ENCODE measurements at places on chromosomes 6 and 20. TPM values are rescaled to one million over a fixed set of nuclear protein-coding genes. Genes with fewer than 3 reads are reported as not detected.

DNA sequence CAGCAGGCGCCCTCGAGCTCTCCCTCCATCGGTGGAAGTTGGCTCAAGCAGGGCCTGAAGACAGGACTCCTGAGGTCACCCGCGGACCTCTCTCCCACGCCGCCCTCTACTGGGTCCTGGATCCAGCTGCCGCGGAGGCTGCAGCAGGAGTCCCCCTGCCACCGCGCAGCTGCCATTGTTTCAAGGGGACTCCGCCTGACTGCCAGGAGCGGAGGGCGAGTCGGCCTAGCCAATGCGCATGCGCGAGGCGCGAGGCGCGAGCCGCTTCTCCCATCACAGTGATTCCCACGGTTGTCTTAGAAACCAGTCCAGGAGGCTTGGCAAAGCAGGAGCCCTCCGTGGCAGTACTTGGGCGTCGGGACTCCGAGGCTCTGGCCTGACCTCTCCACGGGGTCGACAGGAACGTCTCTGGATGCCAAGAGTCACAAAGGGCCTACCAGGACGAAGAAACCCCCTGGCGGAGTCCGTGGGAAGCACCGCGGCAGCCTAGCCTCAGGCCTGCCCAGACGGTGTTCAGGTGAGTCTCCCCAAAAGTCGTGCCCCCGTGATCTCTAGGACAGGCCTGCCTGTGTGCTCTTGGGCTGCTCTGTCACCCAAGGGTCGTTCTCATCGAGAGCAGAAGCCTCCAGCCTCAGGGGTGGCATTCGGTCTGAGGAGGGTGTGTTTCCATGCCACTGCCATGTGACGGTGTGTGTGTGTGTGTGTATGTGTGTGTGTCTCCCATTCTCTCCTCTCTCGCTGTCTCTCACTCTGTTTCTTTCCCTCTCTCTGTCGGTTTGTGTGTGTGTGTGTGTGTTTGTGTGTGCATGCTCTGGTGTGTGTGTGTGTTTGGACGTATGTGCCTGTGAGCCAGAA is 290.6 kb upstream of the ZNF337 start:
- DNase-seq = peak; percentile 50

DNA sequence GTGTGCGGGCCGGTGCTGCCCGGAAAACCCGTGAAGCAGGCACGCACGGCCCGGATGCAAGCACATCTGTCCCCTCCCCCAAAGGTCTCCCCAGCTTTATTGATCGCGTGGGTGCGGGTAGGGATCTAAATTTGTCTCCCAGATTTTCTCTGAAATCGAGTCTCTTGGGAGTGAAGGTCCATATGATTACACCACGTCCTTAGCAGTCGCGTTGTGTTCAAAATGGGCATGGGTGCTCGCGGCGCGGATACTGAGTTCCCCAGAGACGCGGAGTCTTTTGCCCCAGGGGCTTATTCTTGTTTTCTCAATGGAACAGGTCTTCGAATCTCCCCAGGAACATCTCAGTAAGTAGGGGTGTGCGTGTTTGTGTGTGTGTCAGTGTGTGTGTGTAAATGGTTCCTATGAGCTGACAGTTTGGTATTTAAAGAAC is 2.8 kb upstream of the ZNF292 start:
- no peak for DNase-seq

DNA sequence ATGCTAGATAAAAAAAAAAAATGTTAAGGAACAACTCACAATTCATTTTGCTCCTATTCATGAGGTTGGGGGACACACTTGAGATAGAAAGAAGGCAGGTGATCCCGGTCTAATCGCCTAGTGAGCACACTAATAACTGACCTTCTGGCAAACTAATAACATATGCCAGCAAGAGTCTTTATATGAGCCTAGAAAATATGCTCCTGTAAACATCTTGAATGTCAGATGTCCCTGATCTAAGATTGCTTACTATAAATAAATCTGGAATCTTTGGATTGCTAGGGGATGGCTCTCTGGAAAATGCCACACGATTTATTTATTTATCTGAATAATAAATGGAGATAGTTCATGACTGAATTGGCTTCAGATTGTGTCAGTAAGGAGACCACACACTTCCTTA is 821.9 kb downstream of the GRIK2 start:
- DNase-seq = no peak

DNA sequence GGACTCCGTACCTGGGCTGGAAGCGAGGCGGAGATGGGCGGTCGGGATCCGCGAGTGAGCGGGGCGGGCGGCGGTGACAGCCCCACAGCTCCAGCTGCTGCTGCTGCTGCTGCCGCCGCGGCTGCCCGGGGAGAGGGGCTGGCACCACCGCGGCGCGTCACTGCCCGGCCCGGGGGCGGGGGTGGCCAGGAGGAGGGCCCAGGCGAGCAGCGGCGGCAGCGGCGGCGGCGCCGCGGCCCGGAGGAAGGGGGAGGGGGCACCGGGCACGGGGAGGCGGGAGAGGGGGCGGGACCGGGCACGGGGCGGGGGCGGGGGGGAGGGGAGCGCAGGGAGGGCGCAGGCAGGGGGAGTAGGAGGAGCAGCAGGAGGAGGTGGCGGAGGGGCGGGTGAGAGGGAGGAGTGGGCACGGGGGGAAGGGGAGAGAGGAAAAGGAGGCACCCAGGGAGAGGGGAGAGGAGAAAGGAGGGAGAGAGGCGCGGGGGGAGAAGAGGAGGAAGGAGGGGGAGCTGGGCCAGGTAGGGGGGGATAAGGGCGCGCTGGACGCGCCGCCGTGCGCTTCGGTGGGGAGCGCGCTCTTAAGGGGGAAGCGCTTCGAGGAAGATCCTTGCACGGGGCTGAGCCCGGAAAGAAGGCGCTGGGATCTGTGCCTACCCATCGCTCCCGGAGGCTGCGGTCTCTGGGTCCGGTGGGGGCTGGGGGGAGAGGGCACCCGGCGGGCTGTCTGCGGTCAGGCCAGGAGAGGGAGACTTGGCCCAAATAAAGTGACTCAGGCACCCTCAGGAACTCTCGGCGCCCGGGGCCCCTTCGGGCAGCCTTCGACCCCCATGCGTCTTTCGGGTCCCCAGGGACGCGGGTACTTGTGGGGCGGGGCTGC is 101.5 kb downstream of the NOL4L start:
- peak; percentile 94 for DNase-seq

DNA sequence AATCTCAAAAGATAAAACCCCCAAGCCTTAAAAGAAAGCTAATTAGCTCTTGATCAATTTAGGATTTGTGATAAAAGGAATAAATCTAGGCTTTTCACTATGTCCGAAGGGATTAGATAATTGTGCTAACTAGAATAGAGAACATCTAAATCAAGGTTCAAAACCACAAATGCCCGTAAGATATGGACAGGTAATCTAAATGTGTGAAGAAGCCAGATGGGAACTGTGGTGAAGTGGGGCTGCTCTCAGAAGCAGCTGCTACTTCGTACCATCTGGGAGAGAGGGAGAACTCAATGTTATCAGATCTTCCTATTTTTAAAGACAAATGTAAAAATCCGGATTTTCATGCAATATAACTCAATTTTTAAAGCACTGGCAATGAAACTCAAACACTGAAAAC is 44.2 kb downstream of the NCOA6 start:
- no peak for DNase-seq

GRCh38 chr6:99073223-99073622 is 125.5 kb upstream of the FBXL4 start:
- DNase-seq = no peak

- DNase-seq = no peak
Observed at GRCh38 chr6:74066168-74066871, 370.3 kb downstream of the CD109 start.

GRCh38 chr6:6629402-6629801 is 40.9 kb downstream of the LY86 start:
- no peak for DNase-seq

- no peak for DNase-seq
Observed at GRCh38 chr20:47612670-47613069, 111.0 kb downstream of the NCOA3 start.

- peak; percentile 73 for DNase-seq
Observed at GRCh38 chr6:165850434-165851019, 187.5 kb upstream of the PDE10A start.

DNA sequence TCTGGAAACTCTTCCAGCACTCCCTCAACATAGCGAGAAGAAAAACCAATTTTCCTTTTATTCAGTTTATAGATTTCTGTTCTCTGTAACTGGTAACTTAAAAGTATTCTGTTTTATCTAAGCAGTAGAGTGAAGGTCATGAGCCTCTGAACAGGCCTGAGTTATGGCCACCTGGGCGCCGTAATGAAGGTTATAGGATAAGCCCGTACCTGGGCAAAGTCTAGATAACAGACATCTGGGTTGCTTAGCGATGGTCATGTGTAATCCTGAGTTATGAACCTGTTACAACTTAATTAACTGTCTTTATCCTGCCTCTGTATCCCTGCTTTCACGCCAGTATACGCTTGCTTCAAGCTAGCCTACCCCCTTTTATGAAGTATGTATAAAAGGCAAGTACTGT is 13.0 kb upstream of the FAM217A start:
- DNase-seq = peak; percentile 69

GRCh38 chr20:11686820-11687543 is 230.7 kb upstream of the BTBD3 start:
- DNase-seq = peak; percentile 78

- no peak for DNase-seq
Observed at GRCh38 chr6:138160329-138161087, 1.2 kb upstream of the ARFGEF3 start.

DNA sequence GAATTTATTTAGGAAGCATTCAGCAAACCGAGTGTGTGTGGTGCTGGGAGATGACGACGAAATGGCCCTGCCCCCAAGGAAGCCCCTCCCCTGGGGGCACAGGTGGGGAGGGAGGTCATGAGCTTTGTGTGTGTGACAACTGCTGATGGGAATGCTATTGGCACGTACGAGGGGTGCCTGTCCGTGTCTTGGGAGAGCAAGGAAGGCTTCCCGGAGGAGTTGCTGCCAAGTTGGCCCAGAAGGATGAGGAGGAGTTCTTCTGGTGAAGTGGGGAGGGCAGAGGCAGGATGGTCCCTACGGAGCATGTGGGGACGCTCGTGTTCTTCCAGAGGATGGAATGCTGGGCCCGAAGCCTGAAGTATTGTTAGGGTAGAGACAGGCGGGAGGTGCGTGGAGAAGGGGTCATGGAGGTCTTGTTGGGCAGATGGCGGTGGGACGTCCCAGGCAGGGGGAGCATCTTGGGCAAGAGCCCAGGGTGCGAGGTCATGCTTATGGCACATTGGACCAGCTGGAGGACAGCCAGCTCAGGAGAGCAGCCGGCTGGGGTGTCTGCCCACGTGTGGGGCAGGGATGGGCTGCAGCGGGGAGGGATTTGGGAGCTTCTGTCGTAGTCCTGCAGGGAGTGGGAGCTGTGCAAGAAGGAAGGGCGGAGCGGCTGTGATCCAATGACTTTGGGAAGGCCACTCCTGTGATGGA is 46.1 kb downstream of the SYNJ2 start:
- DNase-seq = no peak

SCAF8 gene
- 8.3 TPM for polyA plus RNA-seq

EPPIN gene
- polyA plus RNA-seq = not detected

DNA sequence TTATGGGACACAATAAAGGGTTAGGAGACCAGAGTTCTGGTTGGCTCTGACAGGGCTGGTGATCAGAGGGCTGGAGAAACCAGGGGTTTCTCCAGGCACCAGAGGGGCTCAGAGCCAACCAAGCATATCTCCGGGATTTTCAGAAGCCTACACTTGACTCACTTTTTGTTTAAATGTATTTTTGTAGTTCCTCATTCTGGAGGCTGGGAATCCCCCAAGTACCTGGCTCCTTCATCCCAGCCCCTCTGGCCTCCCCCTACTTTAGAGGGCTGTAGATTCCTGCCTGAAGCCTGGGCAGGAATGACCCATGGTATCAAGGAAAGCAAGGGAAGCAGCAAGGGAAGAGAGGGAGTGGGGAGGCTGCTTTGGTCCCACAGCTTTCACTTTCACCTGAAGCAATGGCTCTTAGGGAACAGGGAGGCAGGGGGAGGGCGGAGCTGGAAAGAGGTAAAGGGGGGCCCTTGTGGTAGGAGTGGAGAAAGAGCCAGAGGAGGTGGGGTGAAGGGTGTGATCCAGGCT is 973 bp downstream of the CD40 start:
- DNase-seq = no peak

DNA sequence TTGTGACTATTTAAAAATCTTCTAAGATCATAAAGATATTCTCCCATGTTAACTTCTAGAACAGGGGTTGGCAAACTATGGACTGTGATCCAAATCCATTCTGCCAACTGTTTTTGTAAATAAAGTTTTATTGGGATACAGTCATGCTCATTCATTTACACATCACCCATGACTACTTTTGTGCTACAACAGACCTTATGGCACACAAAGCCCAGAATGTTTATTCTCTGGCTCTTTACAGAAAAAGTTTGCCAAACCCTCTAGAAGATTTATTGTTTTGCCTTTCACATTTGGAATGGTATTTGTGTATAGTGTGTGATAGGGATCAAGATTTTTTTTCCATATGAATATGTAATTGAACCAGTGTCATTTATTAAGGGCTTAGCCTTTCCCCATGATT is 341.7 kb downstream of the CD83 start:
- no peak for DNase-seq

COL9A1 gene
- 0.27 TPM for polyA plus RNA-seq

- no peak for DNase-seq
Observed at GRCh38 chr6:111517965-111518364, 34.9 kb upstream of the REV3L start.

RWDD2A gene
- 6.2 TPM for polyA plus RNA-seq

ECT2L gene
- polyA plus RNA-seq = 0.05 TPM

- DNase-seq = no peak
Observed at GRCh38 chr20:24894488-24894887, 54.6 kb upstream of the CST7 start.

GRCh38 chr20:60395991-60396390 is 437.8 kb downstream of the CDH26 start:
- DNase-seq = no peak

DNA sequence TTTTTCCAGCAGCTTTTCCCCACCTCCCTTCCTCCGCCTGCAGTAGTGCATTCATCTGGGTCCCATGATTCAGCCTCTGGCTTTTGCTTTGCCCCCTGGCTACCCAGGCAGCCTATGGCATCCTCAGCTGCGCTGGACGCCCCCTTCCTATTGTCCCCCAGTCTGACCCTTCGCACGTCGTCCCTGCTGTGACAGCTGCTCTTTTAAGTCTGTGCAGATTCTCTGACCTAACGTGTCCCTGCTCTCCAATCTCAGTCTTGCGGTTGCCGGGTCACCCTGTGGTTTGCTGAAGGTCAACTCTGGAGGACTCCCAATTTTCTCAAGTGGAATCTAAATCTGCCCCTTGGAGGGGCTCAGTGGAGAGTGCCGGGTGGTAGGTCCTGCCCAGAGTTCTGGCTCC is 294.3 kb downstream of the CDC5L start:
- no peak for DNase-seq

GRCh38 chr6:2596222-2596621 is 154.5 kb downstream of the MYLK4 start:
- DNase-seq = no peak

- DNase-seq = no peak
Observed at GRCh38 chr6:8462169-8462568, 26.8 kb upstream of the SLC35B3 start.

- DNase-seq = no peak
Observed at GRCh38 chr6:2102316-2102883, 143.0 kb downstream of the GMDS start.

- DNase-seq = no peak
Observed at GRCh38 chr6:82017288-82017687, 230.3 kb downstream of the IBTK start.

- DNase-seq = peak; percentile 80
Observed at GRCh38 chr6:12957321-12958051, 240.9 kb downstream of the PHACTR1 start.
